ENCODE measurements at places on chromosomes 1 and 21.

DNA sequence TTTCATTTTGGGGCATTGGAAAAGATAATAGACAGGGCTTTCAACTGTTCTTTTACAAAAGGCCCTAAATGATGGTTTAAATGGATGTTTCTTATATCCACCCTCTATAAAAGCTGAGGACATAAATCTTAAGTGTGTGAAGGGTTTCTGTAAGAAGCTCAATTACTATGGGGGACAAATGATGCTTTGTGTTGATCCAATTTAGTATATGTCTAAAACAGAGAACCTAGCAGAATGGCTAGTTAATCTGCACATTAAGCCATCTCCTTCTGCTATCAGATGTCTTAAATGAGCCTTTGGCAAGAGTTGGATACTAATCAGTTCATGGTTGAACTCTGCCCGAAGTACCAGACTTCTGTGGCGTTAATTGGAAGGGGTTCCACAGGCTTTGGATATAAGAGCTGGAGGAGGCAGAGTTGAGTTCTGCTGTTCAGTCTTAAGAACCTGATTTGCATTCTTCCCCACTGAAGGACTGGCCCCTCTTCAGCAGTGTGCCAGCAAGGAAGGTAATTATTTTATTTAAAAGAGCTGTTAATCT, 43.1 kb downstream of the PTGFRN start:
- DNase-seq: no peak

DNA sequence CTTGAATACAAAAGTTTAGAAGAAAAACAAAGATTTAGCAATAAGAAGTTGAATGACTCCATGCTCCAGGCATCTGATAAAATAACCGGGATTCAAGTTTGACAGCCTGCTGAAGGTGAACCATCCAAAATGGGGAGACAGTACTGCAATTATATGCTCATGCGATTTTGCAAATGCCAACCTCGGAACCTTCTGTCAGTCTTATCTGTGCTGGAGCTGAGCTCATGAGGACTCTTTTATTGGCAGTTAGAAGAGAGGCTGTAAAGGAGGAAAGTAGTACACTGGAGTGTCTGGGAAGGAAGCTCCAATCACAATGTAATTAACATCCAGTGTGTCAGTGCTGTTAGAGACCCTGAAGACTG, 170.0 kb downstream of the GALNT2 start:
- no peak for DNase-seq

DNA sequence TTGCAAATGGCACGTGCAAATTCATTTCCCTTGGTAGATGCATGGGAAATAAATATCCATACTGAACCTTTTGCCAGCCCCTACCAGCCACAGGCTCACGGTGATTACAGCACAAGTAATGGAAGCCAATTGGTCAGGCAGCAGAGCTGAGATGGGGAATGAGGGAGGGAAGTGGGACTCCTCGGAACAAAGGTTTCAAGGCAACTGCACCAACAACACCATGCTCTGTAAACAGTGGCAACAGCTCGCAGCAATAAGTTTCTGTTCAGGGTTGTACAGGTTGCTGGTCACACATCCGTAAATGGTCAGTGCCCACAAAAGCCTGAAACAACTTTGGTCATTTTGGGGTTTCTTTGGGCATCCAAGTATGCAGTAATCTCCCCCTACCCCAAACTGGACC, 62.7 kb upstream of the LPGAT1 start:
- DNase-seq: no peak

- DNase-seq: no peak
Measured at GRCh38 chr21:43578677-43579303, 80.5 kb downstream of the HSF2BP start.

- no peak for DNase-seq
Measured at GRCh38 chr21:36509973-36510664, 30.2 kb upstream of the CLDN14 start.

- no peak for DNase-seq
Measured at GRCh38 chr1:185850366-185850765, 116.2 kb downstream of the HMCN1 start.

- DNase-seq: no peak
Measured at GRCh38 chr1:200302192-200302920, 107.5 kb downstream of the ZNF281 start.

- DNase-seq: no peak
Measured at GRCh38 chr1:84363019-84363418, 35.3 kb upstream of the DNASE2B start.

DNA sequence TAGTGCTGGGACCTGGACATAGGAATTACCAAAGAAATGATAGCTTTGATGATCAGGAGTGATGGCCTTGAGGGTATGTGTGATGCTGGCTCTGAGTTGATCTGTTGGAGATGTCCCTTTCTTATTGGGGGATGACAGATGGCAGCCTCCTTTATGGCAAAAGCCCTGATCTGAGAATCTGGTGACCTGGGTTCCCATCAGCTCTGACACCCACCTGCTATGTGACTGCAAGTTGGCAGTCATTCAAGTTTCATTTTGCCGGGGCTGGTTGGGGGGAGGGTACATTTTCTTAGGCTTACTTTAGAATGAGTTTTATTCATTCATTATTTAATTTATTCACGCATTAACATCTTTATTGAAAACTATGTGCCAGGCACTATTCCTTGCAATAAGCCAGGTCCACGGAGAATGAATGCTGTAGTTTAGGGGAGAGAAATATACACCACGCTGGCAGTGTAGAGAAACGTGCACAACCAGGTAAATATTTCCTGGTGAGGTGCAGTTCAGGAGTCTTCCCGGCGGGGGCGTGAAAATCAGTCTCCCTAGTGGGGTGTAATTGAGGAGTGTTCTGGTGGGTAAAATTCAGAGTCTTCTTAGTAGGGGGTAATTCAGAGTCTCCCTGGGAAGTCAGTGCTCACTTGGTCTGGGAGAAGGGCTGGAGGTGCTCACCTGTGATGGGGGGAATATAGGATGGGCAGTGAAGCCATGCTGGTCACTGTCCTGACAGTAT, 401.3 kb downstream of the CAMTA1 start:
- no peak for DNase-seq

DNA sequence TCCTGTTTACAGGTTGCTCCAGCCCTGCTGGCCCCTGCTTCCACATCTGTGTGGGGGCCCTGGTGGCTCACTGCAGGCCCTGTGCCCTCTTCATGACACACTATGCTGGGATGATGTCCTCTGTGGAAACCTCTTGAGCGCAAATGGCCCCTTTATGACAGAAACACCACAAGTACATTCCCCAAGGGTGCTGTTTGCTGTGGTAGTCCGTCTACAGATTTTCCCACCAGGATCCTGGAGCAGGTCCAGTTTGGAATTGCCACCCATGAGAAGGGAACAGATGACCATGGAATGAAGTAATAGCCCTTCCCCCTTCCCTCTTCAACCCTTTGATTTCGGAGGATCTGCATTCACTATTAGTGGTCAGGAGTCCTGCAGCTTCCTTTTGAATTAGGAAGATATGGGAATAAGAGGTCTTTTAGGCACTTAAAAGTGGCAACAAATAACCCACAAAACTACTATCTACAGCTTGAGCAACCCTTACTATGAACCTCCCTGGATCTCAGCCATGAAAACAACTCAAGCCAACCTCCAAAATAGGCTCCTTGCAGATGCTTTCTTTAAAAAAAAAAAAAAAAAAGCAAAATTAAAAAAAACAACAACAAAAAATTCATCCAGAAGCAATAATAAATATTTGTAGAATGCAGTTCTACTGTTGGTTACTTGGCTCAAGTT, 121.9 kb upstream of the TSPAN2 start:
- DNase-seq: no peak

- DNase-seq: no peak
Measured at GRCh38 chr1:171180670-171181069, 4.4 kb upstream of the FMO2 start.

DNA sequence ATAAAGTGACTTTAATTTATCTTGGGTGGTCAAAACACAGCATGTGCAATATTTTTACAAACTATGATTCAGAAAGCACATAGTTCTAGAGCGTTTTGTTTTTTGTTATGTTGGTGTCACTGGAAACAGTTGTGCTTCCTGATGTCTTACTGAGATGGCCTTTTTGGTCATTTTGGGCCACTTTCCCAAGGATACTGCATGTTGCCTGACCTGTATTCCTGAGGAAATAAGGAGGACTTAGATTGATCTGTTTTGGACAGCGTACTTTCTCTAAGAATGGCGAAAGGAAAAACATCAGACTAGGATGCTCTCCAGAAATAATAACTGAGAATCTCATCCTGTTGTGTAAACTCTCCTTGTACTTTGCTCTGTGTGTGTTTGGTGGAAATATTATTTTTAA, 451.2 kb downstream of the USP25 start:
- DNase-seq: no peak

GRCh38 chr1:245996811-245997210, 510.3 kb downstream of the SMYD3 start:
- DNase-seq: no peak

DNA sequence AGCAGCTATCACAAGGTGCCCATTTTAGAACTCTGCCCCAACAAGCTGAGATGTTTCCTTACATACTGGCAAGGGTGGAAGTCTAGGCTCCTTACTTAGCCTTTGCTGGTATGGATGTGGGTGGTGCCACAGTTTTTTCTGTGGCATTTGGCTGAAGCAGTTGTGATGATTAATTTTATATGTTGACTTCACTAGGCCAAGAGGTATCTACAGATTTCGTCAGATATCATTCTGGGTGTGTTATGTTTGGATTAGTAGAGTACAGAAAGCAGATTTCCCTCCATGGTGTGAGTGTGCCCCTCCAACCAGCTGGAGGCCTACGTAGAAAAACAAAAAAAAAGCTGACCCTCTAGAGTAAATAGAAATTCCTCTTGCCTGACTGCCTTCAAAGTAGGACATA, 317.0 kb downstream of the BARHL2 start:
- DNase-seq: no peak

DNA sequence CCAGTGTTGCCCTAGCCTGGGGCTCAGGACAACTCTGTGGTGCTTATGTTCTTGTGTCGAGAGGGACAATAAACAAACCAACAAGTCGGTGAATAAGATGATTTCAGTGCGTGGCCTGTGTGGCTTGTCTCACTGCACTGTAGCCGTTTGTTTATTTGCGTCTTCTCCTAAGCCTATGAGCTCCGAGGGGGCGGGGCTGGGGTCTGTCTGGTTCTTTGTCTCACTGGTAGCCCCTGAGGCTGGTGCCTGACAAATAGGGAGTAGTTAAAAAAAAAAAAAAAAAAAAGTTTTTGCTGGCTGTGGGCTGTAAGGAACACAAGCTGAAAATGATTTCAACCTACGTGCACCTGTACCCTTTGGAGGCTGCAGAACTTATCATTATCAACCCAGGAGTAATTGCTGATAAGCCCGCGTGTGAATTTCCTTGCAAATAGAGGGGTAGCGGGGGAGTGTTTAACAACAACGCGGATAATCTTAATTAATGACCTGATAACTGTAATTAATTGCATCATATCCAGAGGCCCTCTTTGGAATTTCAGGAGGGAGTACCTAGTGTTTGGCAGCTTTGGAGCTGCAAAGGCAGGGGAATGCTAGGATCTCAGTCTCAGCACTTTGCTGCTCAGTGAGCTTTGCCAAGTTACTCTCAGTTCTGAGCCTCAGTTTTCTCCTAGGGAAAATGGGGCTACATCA, 925 bp upstream of the ARHGEF10L start:
- DNase-seq: no peak

- DNase-seq: no peak
Measured at GRCh38 chr1:76998582-76999223, 131.4 kb downstream of the ST6GALNAC5 start.

DNA sequence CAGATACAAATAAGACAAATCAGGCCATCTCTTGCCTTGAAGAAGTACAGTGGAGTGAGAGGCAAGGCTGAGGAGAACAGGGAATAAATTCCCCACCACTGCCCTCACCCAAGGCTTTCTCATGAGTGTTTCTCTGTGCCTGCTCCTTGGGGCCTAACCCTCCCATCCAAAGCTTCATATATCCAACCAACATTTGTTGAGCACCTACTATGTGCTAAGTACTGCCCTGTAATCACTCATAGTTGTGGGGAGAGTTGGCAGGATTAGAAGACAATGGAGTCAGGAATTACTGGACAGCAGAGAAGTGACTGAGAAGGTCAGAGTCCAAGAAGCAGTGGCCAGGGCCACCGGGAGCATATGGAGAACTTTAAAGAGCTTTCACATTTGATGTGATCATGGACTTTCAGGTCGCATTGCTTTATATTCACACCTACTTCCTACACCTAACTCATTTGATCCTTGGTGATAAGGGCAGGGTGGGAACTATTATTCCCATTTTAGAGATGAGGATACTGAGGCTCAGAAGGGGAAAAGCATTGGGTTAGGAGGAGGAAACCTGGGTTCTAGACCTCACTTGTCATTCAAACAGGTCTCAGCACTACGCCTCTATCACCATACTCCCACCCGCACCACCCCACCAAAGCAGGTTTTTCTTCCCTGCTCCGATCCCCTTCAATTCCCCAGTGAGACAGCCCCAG, 6.4 kb downstream of the PLEKHA6 start:
- DNase-seq: no peak

DNA sequence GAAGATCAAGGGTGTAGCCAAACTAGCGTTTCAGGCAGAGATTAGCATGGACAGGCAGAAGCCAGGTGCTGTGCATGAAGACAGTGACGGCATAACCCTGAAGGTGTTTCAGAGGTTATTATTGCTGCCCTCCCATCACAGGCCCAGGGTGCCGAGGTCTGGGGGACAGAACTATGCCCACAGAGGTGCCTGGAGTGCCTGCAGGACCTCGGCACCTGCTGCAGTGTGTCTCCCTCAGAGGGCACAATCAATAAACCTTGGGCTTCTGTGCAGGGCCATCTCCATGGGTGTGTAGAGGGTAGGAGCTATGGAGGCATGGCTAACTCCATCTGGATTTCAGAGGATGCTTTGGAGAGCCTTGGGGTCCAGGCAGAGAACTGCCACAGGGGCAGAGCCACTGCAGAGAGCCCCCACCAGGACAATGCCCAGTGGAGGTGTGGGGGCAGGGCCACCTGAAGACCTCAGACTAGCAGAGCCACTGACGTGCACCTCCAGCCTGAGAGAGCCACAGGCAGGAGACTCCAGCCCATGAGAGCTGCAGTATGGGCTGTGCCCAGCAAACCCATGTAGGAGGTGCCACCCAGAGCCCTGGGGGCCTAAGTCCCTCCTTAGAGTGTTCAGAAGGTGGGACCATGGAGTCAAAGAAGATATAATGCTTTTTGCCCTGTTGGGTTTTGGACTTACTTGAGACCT, 5.7 kb upstream of the ABCG1 start:
- DNase-seq: no peak

DNA sequence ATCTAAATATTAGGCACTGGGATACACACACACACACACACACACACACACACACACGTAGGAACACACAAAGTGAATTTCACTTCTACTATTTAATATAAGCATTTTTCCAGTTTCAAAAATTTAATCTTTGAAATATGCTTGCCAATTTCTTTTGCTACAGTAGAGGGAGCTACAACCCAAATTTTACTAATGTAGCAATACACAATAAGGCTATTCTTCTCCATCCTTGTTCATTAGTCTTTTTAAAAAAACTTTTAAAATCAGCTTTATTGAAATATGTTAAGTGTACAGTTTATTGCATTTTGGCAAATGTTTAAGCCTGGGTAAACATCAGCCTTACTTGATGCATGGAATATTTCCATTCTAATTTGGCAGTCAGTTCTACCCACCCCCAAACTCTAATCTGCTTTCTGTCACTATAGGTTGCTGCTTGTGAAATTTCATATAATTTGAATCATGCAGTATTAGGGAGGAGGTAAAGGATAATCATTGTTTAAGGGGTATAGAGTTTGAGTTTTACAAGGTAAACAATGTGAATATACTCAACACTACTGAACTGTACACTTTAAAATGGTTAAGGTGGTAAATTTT, 93.0 kb upstream of the TENT5C start:
- DNase-seq: no peak

- DNase-seq: no peak
Measured at GRCh38 chr1:109265741-109266330, 16.5 kb downstream of the CELSR2 start.
